ENCODE measurements at places on chromosomes 3 and 15.

DNA sequence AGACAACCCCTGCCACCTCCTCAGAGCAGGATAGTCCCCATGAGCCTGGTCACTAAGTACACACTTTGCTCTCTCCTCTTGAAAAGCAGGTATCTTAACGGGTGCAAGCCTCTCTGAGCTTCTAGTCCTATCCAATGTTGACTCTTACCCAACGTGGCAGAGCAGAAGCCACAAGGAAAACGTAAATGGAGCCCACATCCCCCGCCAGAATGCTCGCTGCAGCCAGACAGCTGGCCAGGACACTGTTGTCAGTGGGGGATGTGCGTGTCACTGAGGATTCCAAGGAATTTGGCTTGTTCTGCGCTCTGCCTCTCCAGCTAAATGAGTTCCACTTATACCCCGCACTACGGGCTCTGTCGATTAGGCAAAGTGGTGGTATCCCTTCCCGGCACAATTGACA is 67.8 kb upstream of the IGF1R start:
- DNase-seq: no peak

- no peak for DNase-seq
Observed at GRCh38 chr3:187931101-187931500, 185.8 kb upstream of the BCL6 start.

DNA sequence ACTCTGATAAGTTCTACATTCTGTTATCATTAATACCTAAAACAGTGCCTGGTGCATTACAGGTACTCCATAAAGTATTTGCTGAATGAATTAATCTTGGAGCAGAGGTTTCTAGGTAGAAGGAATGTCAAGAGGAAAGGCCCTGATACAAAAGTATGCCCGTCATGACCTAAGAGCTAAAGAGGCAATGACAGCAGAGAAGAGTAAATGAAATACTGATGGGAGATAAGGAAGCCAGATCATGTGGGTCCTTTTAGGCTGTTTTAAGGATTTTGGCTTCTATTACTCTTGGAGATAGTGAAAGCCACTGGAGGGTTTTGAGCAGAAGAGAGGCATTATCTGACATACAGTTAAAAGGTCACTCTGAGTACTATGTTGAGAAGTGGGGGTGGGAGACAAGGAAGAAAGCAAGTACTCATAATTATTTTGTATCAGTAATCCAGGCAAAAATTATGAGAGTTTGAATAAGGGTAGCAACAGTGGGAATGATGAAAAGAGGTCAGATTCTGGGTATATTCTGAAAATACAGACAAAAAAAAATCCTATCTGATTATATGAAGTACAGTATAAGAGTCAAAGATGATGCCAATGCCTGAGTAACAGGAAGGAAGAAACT is 48.3 kb downstream of the DENND4A start:
- no peak for DNase-seq

- no peak for DNase-seq
Observed at GRCh38 chr3:49629866-49630265, 44.3 kb upstream of the APEH start.

DNA sequence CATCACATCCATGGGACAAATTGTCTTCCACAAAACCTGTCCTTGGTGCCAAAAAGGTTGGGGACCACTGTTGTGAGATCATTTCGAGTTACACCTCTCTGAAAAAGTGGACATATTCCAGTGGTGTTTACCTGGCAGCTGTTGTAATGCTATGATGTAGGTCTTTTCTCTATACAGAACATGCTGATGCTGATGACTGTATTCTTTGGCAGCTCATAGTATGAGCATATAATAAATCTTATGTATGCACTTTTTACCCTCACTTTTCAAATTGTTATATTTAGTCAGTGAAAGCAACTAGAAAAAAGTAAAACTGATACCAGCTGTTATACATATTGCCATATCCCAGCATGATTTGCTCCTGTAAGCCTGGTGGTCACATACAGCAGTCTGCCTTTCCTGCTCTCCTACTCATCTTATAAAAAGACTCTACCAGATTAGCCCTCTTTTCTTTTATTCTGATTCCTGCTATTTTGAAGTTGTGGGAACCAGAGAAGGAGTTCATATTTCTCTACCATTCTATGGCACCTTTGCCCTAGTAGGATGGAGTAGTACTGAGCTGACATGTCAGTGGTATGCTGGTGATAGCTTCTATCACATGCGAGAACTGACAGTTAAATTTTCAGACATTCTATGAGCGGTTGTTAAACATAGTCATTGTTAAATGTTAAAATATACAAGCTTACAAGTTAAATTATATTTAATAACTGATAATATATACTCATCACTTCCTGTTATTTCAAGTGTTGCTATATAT is 128.7 kb downstream of the FNDC3B start:
- DNase-seq: no peak

- DNase-seq: no peak
Observed at GRCh38 chr15:65902373-65902772, 33.1 kb downstream of the RAB11A start.

GRCh38 chr3:71395927-71396695 is 187.4 kb downstream of the FOXP1 start:
- no peak for DNase-seq

DNA sequence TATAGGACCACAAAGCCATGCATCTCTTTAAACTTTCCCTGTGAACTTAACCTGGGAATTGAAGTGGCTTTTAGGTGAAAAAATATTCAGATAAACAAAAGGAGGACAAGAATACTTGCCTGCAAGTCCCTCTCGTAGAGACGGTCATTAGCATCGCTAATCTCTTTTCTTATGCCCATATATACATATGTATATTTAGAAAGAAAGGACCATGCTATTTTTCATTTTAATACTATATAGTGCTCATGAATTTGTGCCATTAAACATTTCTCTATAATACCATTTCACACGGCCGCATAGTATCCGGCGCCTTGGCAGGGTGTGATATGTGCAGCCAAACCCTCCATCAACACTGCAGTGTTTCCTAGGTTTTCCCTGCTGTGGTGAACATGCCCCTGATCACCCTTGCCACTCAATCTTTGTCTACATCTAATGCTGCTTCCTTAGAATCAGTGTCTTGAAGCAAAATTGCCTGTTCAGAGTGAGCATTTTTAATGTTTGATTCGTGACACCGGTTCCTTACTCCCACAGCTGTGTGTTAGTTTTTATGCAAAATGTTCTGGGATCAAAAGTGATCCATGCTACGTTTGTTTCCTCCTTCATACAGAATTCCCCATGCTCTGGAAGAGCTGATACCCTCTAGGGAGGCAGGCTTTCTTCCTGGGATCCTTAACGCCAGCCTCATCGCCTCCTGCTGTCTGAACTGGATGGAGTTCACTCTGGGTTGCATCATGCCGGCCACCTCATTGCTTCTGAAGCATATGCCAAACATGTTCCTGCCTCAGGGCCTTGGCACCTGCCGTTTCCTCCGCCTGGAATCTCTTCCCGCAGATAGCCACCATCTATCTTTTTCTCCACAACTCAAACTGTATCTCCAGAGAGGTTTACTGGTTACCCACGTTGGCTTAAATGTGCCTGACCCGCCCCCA is 118.1 kb downstream of the FBLN2 start:
- DNase-seq: no peak

DNA sequence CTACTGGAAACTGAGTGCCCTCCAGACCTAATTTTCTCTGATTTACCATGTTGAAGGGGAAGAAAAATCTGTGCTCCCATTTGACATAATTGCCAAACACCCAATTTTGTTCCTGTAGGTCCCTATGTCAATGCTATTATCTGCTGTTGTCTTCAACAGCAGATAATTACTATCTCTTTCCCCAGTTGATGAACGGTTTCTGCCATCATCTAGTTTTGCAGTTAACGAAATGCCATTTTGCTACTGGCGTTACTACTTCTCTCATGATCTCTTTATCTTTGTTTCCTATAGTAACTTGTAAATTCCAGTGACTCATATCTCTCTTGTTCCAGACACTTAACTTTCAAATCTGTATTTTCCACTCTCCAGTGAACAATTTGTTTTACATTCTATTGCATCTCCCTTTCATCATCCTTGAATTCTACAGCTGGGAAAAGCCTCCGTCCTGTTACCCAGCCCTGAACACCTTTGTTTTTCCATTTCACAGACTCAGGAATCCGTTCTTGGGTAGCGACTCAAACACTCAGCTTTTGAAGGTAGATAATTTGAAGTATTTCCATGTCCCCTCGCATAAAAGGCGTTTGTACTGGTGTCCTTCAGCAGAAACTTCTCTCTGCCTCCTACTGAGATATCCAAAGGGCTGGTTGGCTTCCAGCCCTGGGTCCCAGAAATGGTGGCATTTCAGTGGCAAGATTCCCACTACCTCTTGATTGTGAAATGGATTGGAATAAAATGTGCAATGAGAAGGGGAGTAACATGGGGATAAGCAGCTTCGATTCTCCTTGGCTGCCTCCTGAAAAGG is 111.7 kb downstream of the FOXB1 start:
- no peak for DNase-seq

GRCh38 chr3:127755305-127755681 is 67.0 kb downstream of the MGLL start:
- no peak for DNase-seq

GRCh38 chr3:151900884-151901643 is 27.6 kb downstream of the SUCNR1 start:
- DNase-seq: no peak

- DNase-seq: no peak
Observed at GRCh38 chr3:85790445-85791030, 831.7 kb downstream of the CADM2 start.

DNA sequence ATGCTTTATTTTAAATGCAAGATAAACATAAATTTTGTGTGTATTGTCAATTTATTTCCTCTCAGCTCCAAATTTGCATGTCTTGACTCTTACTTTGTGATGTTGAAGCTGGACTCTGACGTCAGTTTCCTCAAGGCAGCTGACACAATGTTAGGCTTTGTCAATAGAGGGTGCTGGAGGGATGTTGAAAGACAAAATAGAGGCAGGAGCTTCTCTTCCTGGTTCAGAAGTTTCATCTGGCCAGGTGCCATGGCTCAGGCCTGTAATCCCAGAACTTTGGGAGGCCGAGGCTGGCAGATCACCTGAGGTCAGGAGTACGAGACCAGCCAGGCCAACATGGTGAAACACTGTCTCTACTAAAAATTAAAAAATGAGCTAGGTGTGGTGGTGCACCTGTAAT is 408.6 kb downstream of the GBE1 start:
- no peak for DNase-seq

GRCh38 chr3:72657666-72658065 is 190.6 kb downstream of the SHQ1 start:
- peak; percentile 6 for DNase-seq

- no peak for DNase-seq
Observed at GRCh38 chr15:93265111-93265556, 176.1 kb upstream of the RGMA start.

- DNase-seq: no peak
Observed at GRCh38 chr15:58201516-58201915, 63.3 kb downstream of the AQP9 start.

GRCh38 chr15:39468331-39468730 is 112.5 kb upstream of the THBS1 start:
- no peak for DNase-seq

- no peak for DNase-seq
Observed at GRCh38 chr3:51503007-51503406, 3.2 kb upstream of the DCAF1 start.

DNA sequence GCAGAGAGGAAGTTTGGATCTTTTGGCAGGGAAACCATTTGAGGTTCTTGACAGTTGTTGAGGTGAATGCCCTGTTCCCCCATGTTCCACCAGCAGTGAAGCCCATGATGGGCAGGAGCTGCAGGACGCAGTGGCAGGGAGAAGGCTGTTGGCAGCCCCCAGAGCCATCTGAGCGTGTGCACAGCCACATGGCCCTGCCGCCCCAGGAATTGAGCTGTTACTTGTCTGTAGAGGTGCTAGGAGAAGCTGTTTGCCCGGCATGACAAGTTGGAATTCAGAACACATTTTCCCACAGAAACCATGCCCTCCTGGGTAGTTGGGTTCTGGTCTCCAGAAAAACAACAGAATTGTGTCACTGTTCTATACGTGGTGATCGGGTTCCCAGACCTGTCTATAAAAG is 218.2 kb upstream of the NR2E3 start:
- DNase-seq: no peak

- no peak for DNase-seq
Observed at GRCh38 chr3:38984731-38985130, 67.0 kb downstream of the SCN11A start.

DNA sequence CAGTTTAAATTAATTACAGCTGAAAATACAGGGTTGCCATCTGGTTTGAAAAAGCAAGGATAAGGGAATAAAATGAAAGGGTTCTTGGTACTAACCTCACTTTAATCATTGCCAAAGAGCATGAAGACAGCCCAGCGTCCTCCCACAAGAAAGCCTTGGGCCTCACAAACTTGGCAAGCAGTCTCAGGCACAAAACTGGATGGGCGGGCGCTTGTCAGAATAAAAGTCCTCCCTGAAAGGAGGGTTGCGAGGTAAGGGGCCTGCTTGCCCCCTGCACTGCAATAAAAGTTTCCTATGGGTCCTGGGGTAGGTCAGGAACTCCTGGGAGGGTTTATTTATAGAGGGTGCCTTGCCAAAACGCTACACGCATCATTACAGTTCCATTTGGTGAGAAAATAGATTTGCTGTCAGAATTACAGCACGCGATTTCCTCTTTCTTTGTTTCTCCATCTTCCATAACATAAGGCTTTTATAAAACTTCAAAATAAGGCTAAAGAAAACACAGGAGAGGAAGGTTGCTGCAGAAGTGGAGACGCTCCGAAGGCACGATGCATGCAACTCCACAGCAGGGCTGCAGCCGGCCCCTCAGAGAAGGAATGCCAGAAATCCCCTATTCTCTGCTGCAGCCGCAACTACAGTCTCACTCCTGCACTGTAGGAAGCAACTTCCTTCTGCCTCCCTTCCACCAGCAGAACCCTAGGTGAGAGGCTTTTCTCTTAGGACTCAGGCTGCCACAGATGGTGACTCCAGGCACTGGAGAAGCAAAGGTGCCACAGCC is 61.3 kb downstream of the VGLL4 start:
- no peak for DNase-seq

DNA sequence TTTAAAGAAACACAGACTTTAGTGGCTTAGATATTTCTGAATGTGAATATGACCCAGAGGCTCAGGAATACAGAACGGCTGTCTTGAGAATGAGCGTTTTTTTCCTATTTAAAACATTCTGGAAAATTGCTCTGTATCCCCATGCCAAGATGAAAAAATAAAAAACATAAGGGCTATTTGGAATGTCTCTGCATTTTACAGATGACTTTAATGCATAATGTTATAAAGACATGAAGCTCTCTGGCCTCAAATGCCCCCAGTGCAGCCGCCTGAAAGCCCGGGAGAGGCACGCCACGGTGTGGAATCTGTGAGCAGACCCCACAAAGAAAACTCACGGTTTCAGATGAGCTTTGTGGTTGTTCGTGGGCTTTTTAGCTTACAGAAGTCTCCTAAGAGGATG is 322.5 kb upstream of the ICE2 start:
- no peak for DNase-seq

GRCh38 chr3:101898752-101899169 is 49.4 kb downstream of the NFKBIZ start:
- DNase-seq: no peak

DNA sequence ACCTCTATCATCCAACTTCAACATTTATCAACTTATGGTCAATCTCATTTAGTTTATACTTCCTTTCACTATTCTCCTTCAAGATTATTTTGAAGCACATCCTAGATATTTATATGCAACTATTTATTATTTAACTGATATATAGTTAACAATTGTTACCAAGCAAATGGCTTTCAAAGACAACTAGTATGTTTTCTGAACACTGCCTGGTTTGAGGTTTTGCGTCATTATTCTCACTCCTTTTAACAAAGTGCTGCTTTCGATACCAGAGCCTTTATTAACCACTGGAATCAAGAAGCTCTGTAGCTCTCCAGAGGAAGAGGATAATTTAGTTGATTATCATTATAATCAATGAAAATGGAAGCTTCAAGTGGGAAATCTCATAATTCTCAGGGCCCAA is 19.6 kb downstream of the ZIC1 start:
- DNase-seq: no peak

GRCh38 chr15:48144889-48145288 is 24.1 kb downstream of the SLC24A5 start:
- DNase-seq: no peak
